ENCODE measurements at places on chromosomes 1 and 21.

DNA sequence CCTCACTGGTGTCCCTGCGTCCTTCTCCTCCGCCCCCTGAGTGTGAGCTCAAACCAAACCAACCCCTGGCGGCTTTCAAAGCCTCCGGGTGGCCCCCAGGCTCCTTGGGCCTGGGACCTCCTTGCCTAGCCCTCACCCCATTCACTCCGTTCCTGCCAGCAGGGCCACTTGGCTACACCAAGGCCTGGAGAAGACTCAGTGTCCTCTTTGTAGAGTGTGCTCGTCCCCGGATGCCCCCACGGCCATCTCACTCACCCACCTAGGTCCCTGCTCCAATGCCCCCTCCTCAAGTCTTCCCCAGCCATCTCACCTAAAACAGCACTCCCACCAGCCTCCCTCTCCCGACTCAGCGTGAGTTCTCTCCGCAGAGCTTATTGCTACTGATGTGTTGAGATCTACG lies 7.2 kb upstream of the CCDC27 start:
- H3K4me3 ChIP-seq = no peak overlapping the region
- peaks cover 4% of the 10 kb centered on the region for H3K27me3 ChIP-seq
- peaks cover 29% of the 10 kb centered on the region for H3K4me1 ChIP-seq
- DNase-seq = no peak
- peaks cover 14% of the 10 kb centered on the region for H3K36me3 ChIP-seq

GRCh38 chr1:244212797-244213475 lies 161.9 kb downstream of the ZBTB18 start:
- H3K4me1 ChIP-seq = peaks cover 9% of the 10 kb centered on the region
- H3K36me3 ChIP-seq = no peaks in the 10 kb centered on the region
- H3K4me3 ChIP-seq = no peak overlapping the region
- no peak overlapping the region for H3K27ac ChIP-seq
- DNase-seq = no peak

GRCh38 chr1:61447968-61448430 lies 276.9 kb downstream of the TM2D1 start:
- H3K4me3 ChIP-seq = no peak overlapping the region
- H3K27ac ChIP-seq = no peak overlapping the region
- no peak for DNase-seq
- H3K4me1 ChIP-seq = peaks cover 1% of the 10 kb centered on the region
- no peaks in the 10 kb centered on the region for H3K27me3 ChIP-seq

GRCh38 chr1:175116210-175116798 lies 48.7 kb downstream of the TNN start:
- H3K27ac ChIP-seq = no peak overlapping the region
- H3K4me3 ChIP-seq = no peak overlapping the region
- DNase-seq = no peak
- peaks cover 5% of the 10 kb centered on the region for H3K27me3 ChIP-seq
- H3K4me1 ChIP-seq = peaks cover 3% of the 10 kb centered on the region

- no peak overlapping the region for H3K4me3 ChIP-seq
- no peaks in the 10 kb centered on the region for H3K36me3 ChIP-seq
- no peaks in the 10 kb centered on the region for H3K4me1 ChIP-seq
- H3K27ac ChIP-seq = no peak overlapping the region
Measured at GRCh38 chr1:227472772-227473171, 90.6 kb upstream of the ZNF678 start.

- DNase-seq = no peak
- no peaks in the 10 kb centered on the region for H3K36me3 ChIP-seq
Measured at GRCh38 chr1:248670003-248670402, 14.7 kb upstream of the OR2T27 start.

GRCh38 chr1:42175314-42176054 lies 10.9 kb upstream of the GUCA2A start:
- H3K36me3 ChIP-seq = peaks cover 20% of the 10 kb centered on the region
- DNase-seq = no peak
- no peak overlapping the region for H3K27ac ChIP-seq
- H3K27me3 ChIP-seq = peaks cover 2% of the 10 kb centered on the region
- peaks cover 9% of the 10 kb centered on the region for H3K4me1 ChIP-seq

DNA sequence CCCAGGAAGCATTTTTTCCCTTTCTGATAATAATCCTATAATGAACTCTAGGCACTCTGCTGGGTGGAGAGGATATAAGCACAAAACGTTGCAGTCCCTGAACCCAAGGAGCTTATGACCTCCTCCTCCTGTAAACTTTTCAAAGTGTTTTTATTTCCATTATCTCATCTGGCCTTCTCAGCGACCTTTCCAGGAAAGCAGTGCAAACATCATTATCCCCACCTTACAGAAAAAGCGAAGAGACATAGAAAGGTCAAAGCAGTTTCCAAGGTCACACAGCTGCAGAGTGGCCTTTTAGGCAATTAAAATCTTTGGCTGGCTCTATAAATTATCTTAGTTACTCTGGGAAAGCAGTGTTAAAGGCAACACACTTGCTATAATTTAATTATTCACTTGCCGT lies 63.8 kb downstream of the OLFML3 start:
- no peak overlapping the region for H3K4me3 ChIP-seq
- H3K27ac ChIP-seq = no peak overlapping the region
- H3K27me3 ChIP-seq = peaks cover 26% of the 10 kb centered on the region
- peaks cover 2% of the 10 kb centered on the region for H3K4me1 ChIP-seq
- no peak for DNase-seq
- no peaks in the 10 kb centered on the region for H3K36me3 ChIP-seq

DNA sequence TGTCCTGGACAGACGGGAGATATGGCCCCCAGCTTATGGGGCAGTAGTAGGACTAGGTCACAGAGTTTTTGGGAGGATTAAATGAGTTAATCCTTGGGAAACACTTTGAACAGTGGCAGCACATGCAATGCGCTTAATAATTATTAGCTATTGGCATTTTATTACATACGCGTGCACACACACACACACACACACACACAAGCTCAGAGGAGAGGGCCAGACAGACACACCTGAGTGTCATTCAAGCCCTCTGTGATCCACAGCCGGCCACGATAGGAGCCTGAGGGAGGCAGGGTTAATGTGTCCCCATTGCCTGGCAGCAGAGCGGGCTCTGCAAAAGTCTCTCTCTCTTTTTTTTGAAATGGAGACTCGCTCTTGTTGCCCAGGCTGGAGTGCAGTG lies 37.9 kb downstream of the EPHA2 start:
- peaks cover 58% of the 10 kb centered on the region for H3K4me1 ChIP-seq
- no peaks in the 10 kb centered on the region for H3K36me3 ChIP-seq
- no peak overlapping the region for H3K4me3 ChIP-seq
- H3K27ac ChIP-seq = no peak overlapping the region
- H3K27me3 ChIP-seq = no peaks in the 10 kb centered on the region

DNA sequence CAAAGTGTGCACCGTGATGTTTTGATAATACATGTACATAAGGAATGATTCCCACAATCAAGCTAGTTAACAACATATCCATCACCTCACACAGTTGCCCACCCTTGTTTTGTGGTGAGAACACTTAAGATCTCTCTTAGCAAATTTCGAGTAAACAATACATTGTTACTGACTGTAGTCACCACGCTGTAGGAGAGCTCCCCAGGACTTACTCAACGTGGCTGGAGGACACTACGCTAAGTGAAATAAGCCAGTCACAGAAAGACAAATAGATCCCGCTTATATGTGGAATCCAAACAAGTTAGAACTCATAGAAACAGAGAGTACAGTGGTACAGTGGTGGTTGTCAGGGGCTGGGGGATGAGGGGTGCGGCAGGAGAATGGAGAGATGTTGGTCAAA lies 24.8 kb downstream of the GPR137B start:
- no peaks in the 10 kb centered on the region for H3K27me3 ChIP-seq
- peaks cover 5% of the 10 kb centered on the region for H3K36me3 ChIP-seq
- H3K4me3 ChIP-seq = no peak overlapping the region
- H3K4me1 ChIP-seq = peaks cover 14% of the 10 kb centered on the region

DNA sequence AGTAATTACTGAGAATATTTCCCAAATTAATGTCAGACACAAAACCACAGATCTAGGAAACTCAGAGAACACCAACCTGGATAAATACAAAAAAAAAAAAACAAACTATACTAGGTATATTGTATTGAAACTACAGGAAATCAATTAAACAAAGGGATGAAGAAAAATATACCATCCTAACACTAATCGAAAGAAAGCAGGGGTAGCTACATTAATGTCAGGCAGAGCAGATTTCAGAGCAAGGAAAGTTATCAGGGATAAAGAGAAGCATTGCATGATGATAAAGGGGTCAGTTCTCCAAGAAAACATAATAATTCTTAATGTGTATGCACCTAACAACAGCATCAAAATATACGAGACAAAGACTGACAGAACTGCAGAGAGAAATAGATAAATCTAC lies 89.9 kb downstream of the TOMM20 start:
- no peak overlapping the region for H3K4me3 ChIP-seq
- H3K4me1 ChIP-seq = no peaks in the 10 kb centered on the region
- no peaks in the 10 kb centered on the region for H3K27me3 ChIP-seq
- no peak for DNase-seq

- H3K4me1 ChIP-seq = no peaks in the 10 kb centered on the region
- DNase-seq = no peak
- H3K4me3 ChIP-seq = no peak overlapping the region
- H3K36me3 ChIP-seq = peaks cover 35% of the 10 kb centered on the region
Measured at GRCh38 chr1:229474509-229474908, 33.6 kb downstream of the NUP133 start.

GRCh38 chr1:224448453-224449017 lies 13.9 kb upstream of the WDR26 start:
- H3K36me3 ChIP-seq = no peaks in the 10 kb centered on the region
- DNase-seq = no peak
- no peak overlapping the region for H3K27ac ChIP-seq
- no peaks in the 10 kb centered on the region for H3K27me3 ChIP-seq
- H3K4me1 ChIP-seq = peaks cover 2% of the 10 kb centered on the region

- H3K27me3 ChIP-seq = peaks cover 19% of the 10 kb centered on the region
- H3K27ac ChIP-seq = no peak overlapping the region
- no peaks in the 10 kb centered on the region for H3K4me1 ChIP-seq
- DNase-seq = no peak
Measured at GRCh38 chr1:207983044-207983635, 72.2 kb upstream of the CD34 start.

Data from mesenchymal stem cell (in vitro differentiated cells and primary cell).